NCI-H1048 (cell line): ENCODE measurements at places on chromosomes 3 and 15.

GRCh38 chr3:23620638-23621015 is 185.1 kb upstream of the UBE2E1 start:
- no peak for DNase-seq

- no peak for DNase-seq
Measured at GRCh38 chr15:77548589-77549557, 83.8 kb downstream of the LINGO1 start.

- DNase-seq: no peak
Measured at GRCh38 chr15:24676431-24676830, 856 bp downstream of the NPAP1 start.

GRCh38 chr15:79572691-79573404 is 140.7 kb downstream of the MINAR1 start:
- no peak for DNase-seq

GRCh38 chr3:123789760-123790159 is 94.4 kb downstream of the MYLK start:
- no peak for DNase-seq

- no peak for DNase-seq
Measured at GRCh38 chr3:185696039-185696438, 109.9 kb downstream of the SENP2 start.

DNA sequence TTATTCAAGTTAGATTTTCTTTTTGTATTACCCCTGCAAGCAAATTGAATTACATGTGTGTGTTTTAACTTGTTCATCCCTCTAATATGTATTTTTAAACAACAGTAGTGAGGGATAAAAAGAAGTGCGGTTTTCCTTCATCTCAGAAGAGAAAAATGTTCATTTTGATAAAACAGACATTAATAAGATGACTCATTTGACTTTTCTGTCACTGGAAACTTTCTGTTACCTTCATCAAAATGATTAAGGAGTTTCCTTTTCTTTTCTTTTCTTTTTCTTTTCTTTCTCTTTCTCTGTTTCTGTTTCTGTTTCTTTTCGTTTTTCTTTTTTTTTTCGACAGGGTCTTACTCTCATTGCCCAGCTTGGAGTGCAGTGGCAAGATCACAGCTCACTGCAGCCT is 53.0 kb downstream of the ECT2 start:
- DNase-seq: no peak

DNA sequence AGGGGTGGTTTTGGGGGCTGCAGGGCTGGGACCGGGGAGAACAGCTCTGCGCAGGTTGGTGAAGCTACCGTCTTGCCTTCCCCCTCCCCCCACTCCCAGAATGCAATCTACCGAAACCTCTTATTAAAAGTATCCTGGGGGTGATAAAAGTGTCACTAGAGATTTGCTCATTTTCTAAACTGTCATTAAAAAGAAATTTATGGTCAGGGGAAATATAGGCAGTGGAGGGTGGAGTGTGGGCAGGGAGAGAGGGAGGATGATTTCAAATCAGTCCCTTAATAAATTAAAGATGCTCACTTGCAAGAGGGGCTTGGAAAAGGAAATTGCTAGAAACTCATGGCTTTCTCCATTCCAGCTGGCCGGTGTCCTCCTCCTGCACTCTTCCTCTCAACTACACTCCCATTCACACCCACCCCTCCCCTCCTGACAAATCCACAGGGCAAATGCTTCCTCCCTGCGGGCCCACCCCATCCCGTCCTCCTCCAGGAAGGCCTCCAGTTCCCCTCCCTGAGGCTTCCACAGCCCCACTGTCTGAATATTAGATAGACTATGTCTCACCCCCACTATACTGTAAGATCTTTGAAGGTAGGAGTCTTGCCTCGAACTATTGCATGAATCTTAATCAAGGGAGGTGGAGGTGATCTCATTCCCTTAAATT is 83.9 kb downstream of the TLE3 start:
- DNase-seq: no peak

GRCh38 chr3:86973440-86973839 is 17.5 kb downstream of the VGLL3 start:
- DNase-seq: no peak

- no peak for DNase-seq
Measured at GRCh38 chr15:51327081-51327480, 11.3 kb downstream of the CYP19A1 start.

- DNase-seq: no peak
Measured at GRCh38 chr15:64875641-64876223, 34.0 kb downstream of the PLEKHO2 start.
